Activated CD4-positive, alpha-beta T cell treated with anti-CD3 and anti-CD28 coated beads, Interleukin-2, amount 10 ng/mL, durations not matched to agents 24 days and 14 days (primary cell): ENCODE measurements at places on chromosomes 11 and 22. TPM values are rescaled to one million over a fixed set of nuclear protein-coding genes. Genes with fewer than 3 reads are reported as not detected.

- DNase-seq: no peak
- H3K27me3 ChIP-seq: no peaks in the 10 kb centered on the region
- H3K4me1 ChIP-seq: no peaks in the 10 kb centered on the region
- H3K36me3 ChIP-seq: no peaks in the 10 kb centered on the region
These were observed 1334.4 kb downstream of the LRRC4C start for GRCh38 chr11:40125054-40125453.

Gene OR5B21
- not detected in 2 replicates for total RNA-seq

- H3K4me1 ChIP-seq: peaks cover 45% of the 10 kb centered on the region
- peak; percentile 66 for DNase-seq
- H3K4me3 ChIP-seq: peak overlapping the region; percentile 93
- H3K27ac ChIP-seq: peak overlapping the region; percentile 98
These were observed 653 bp downstream of the PCSK7 start for GRCh38 chr11:117230999-117231841.

DNA sequence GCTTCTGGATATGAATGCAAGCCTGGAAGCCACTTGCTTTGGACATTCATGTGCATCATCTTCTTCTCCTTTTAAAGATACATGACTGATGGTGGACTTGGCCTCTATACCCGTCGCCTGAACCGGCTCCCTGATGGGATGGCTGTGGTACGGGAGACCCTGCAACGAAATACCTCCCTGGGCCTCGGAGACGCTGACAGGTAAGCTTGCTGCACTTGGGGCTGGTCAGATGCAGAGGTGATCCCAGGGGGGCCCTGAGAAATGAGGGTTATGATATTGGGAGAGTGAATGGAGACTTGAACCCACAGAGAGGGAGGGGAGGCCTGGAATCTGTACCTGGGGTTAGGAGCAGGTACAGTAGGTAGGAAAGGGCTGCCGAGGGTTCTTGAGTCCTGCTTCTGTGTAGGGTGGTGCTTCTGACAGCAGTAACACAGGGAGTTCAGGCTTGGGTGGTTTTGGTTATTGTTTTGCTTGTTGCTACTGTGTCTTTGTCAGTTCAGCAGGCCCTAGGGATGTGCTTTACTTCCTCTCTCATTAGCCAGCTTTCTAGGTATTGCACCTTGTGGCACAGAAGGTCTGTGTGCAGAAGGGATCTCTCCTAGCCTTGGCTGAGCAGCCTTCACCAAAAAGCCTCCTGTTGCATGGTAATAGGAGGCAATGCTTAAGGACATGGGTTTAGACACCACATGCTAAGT lies 176.1 kb downstream of the DBX1 start:
- no peaks in the 10 kb centered on the region for H3K36me3 ChIP-seq
- peaks cover 2% of the 10 kb centered on the region for H3K4me1 ChIP-seq
- DNase-seq: no peak
- peaks cover 6% of the 10 kb centered on the region for H3K27me3 ChIP-seq
- H3K4me3 ChIP-seq: no peak overlapping the region
- no peak overlapping the region for H3K27ac ChIP-seq

GRCh38 chr11:67397536-67397935 lies 4.1 kb downstream of the PPP1CA start:
- no peak for DNase-seq
- peaks cover 33% of the 10 kb centered on the region for H3K4me1 ChIP-seq
- no peak overlapping the region for H3K27ac ChIP-seq
- H3K27me3 ChIP-seq: no peaks in the 10 kb centered on the region
- no peak overlapping the region for H3K4me3 ChIP-seq

DNA sequence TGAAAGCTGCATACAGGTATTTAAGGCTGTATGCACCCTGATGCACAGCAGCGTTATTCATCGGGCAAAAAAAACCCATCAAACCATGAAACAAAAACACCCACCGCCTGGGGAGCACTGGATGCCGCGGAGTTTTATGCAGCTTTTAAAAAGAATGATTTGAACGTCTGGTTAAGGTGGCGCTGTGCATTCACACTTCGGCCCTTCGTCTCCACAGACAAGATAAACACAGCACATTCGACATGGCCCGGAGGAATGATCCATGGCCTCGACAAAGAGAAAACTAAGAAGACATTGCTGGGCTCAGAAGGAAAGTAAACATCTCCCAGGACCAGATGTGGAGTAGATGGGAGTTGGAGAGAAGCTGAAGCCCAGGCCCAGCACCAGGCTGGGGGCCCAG lies 40.8 kb upstream of the GAL start:
- no peak overlapping the region for H3K27ac ChIP-seq
- no peaks in the 10 kb centered on the region for H3K4me1 ChIP-seq
- no peak for DNase-seq
- H3K4me3 ChIP-seq: no peak overlapping the region
- peaks cover 2% of the 10 kb centered on the region for H3K36me3 ChIP-seq

Gene FLRT1
- total RNA-seq: not detected in 2 replicates

GRCh38 chr11:59426361-59427067 lies at the start of gene OR5A2:
Gene OR5A2, minus strand, starts transcription at chr11:59426413. Its CDS starts 3,460 bp downstream, at chr11:59422953.
- no peak within 1 kb of the TSS for H3K4me3 ChIP-seq
- no peaks in the 10 kb centered on the region for H3K36me3 ChIP-seq
- peak; percentile 9 for DNase-seq

DNA sequence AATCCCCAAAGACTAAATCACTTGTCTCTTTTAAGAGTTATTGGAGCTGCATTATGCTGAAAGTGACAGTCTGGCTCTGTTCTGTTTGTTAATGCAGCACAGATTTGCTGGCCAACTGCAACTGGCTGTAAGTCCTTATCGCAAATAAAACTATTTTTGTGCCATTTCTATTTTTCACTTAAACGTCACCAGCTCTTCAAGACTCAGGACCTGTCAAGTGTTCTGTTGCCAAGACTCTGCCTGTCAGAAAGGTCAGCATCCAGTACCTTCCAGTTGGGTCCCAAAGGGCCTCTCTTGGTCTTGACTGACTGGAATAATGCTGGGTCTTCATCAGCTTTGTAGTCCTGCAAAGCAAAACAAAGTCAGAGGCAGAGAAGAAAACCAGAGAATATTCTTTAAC lies 45.6 kb downstream of the PITPNB start:
- H3K27me3 ChIP-seq: no peaks in the 10 kb centered on the region
- H3K4me3 ChIP-seq: no peak overlapping the region
- peaks cover 34% of the 10 kb centered on the region for H3K36me3 ChIP-seq
- peaks cover 38% of the 10 kb centered on the region for H3K4me1 ChIP-seq
- DNase-seq: peak; percentile 47

Gene MMP10
- total RNA-seq: 0.14 TPM in 1 of 2 replicates, not detected in the other

Gene CLDN5
- total RNA-seq: 0.44 and 0.71 TPM in 2 replicates

Gene MOGAT2
- total RNA-seq: not detected in 2 replicates

DNA sequence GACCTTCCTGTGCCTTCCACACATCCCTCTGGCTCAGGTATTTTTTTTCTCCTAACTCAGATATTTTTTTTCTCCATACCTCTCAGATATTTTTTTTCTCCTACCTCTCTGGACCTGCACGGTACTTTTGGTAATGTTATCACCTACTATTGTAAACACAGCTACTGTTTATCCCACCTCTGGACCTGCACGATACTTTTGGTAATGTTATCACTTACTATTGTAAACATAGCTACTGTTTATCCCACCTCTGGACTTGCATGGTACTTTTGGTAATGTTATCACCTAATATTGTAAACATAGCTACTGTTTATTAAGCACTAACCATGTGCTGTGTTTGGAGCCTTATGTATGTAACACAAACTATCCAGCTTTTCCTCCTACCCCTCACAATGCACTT lies 12.1 kb upstream of the UPB1 start:
- DNase-seq: no peak
- no peak overlapping the region for H3K4me3 ChIP-seq
- peaks cover 14% of the 10 kb centered on the region for H3K4me1 ChIP-seq
- H3K27ac ChIP-seq: no peak overlapping the region
- H3K27me3 ChIP-seq: no peaks in the 10 kb centered on the region

- DNase-seq: no peak
These were observed 58.1 kb downstream of the OSBP2 start for GRCh38 chr22:30752771-30753170.

Gene TMPRSS4
- total RNA-seq: not detected in 2 replicates

DNA sequence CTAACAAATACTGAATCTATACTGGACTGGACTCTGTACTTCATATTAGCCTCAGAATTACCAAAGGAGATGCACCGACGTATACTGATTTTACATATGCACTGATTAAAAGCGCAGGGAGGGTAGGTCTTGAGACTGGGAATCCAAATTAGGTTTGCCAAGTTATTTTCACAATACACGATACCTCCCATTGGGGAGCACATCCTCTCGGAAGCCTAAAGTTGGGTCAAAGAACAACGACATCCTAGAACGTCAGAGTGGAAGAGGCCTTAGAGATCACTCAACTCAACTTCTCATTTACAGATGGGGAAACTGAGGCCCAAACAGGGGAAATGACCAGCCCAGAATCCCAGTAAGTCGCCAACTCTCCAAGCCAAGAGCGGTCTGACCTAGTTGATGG lies 626 bp downstream of the DNAL4 start:
- H3K27me3 ChIP-seq: peaks cover 7% of the 10 kb centered on the region
- DNase-seq: no peak
- H3K27ac ChIP-seq: peak overlapping the region; percentile 80
- H3K4me1 ChIP-seq: peaks cover 13% of the 10 kb centered on the region
- H3K4me3 ChIP-seq: peak overlapping the region; percentile 87
- no peaks in the 10 kb centered on the region for H3K36me3 ChIP-seq

Gene TENM4
- not detected in 2 replicates for total RNA-seq

Gene SCGB1A1
- total RNA-seq: not detected in 2 replicates

Gene PKNOX2
- total RNA-seq: not detected in 2 replicates

DNA sequence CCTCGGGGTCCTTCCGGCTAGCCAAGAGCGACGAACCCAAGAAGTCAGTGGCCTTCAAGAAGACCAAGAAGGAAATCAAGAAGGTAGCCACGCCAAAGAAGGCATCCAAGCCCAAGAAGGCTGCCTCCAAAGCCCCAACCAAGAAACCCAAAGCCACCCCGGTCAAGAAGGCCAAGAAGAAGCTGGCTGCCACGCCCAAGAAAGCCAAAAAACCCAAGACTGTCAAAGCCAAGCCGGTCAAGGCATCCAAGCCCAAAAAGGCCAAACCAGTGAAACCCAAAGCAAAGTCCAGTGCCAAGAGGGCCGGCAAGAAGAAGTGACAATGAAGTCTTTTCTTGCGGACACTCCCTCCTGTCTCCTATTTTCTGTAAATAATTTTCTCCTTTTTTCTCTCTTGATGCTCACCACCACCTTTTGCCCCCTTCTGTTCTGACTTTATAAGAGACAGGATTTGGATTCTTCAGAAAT lies 1.9 kb upstream of the GCAT start:
- no peak for DNase-seq
- peaks cover 39% of the 10 kb centered on the region for H3K4me1 ChIP-seq
- peaks cover 26% of the 10 kb centered on the region for H3K27me3 ChIP-seq
- peaks cover 5% of the 10 kb centered on the region for H3K36me3 ChIP-seq

GRCh38 chr11:107172996-107173395 lies 154.7 kb upstream of the GUCY1A2 start:
- H3K36me3 ChIP-seq: no peaks in the 10 kb centered on the region
- H3K27me3 ChIP-seq: no peaks in the 10 kb centered on the region
- no peak overlapping the region for H3K27ac ChIP-seq
- H3K4me3 ChIP-seq: no peak overlapping the region
- no peak for DNase-seq
- no peaks in the 10 kb centered on the region for H3K4me1 ChIP-seq

GRCh38 chr11:20512869-20513268 lies 86.5 kb upstream of the SLC6A5 start:
- peaks cover 6% of the 10 kb centered on the region for H3K36me3 ChIP-seq
- H3K4me1 ChIP-seq: no peaks in the 10 kb centered on the region
- no peaks in the 10 kb centered on the region for H3K27me3 ChIP-seq
- H3K27ac ChIP-seq: no peak overlapping the region
- no peak overlapping the region for H3K4me3 ChIP-seq
- DNase-seq: no peak

GRCh38 chr11:84215672-84216071 lies 929.5 kb upstream of the CCDC90B start:
- no peaks in the 10 kb centered on the region for H3K36me3 ChIP-seq
- H3K4me1 ChIP-seq: no peaks in the 10 kb centered on the region
- no peaks in the 10 kb centered on the region for H3K27me3 ChIP-seq

Gene POU2AF3
- total RNA-seq: 0.21 and 0.37 TPM in 2 replicates

- H3K27me3 ChIP-seq: no peaks in the 10 kb centered on the region
- no peak for DNase-seq
- peak overlapping the region; percentile 27 for H3K27ac ChIP-seq
- H3K4me1 ChIP-seq: peaks cover 44% of the 10 kb centered on the region
- peaks cover 2% of the 10 kb centered on the region for H3K36me3 ChIP-seq
These were observed 2.6 kb upstream of the LTBP3 start for GRCh38 chr11:65560555-65561418.

DNA sequence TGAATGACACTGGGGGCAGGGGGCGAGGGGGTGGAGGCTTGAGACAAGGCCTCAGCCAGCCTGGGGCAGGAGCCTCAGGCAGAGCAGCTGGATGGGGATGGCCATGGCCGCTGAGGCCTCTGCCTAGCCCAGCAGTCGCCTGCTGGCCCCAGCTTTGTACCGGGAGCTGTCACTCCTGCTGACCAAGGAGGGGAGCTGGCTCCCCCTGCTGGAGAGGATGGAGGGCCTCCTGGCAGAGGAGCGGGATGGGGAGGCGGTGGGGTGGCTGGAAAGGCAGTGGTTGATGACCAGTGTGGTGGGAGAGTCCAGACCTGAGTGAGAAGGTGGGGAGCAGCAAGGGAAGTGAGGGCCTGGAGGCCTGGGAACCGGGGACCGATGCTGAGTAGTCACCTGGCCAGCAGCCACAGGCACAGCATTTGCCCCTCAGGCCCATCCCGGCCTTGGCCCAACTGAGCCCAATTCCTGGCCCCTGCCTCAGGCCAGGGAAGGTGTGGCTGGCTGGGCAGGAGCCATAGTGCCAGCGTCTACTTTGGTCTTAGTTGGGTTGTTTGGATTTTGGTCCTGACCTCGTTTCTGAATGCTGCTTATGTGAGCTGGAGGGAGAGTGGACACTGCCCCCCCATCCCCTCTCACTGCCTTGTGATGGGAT lies 6.0 kb upstream of the SUSD2 start:
- H3K4me1 ChIP-seq: no peaks in the 10 kb centered on the region
- H3K27ac ChIP-seq: no peak overlapping the region
- no peaks in the 10 kb centered on the region for H3K27me3 ChIP-seq
- H3K36me3 ChIP-seq: peaks cover 18% of the 10 kb centered on the region
- DNase-seq: peak; percentile 89
- H3K4me3 ChIP-seq: no peak overlapping the region

Gene IL17REL
- 0.09 and 0.14 TPM in 2 replicates for total RNA-seq

GRCh38 chr11:64745521-64746328 lies 1.8 kb upstream of the RASGRP2 start:
- H3K4me3 ChIP-seq: peak overlapping the region; percentile 94
- DNase-seq: peak; percentile 95
- H3K27ac ChIP-seq: peak overlapping the region; percentile 95
- H3K4me1 ChIP-seq: peaks cover 35% of the 10 kb centered on the region
- H3K36me3 ChIP-seq: peaks cover 10% of the 10 kb centered on the region
- H3K27me3 ChIP-seq: no peaks in the 10 kb centered on the region

Gene UBASH3B
- total RNA-seq: 10.9 and 14.8 TPM in 2 replicates

GRCh38 chr11:58024601-58025091 lies 965 bp downstream of the OR9Q1 start:
- no peaks in the 10 kb centered on the region for H3K36me3 ChIP-seq
- no peak for DNase-seq
- no peak overlapping the region for H3K4me3 ChIP-seq
- H3K27ac ChIP-seq: no peak overlapping the region
- no peaks in the 10 kb centered on the region for H3K27me3 ChIP-seq
- no peaks in the 10 kb centered on the region for H3K4me1 ChIP-seq

GRCh38 chr11:31779374-31779791 lies 31.7 kb downstream of the PAX6 start:
- H3K27ac ChIP-seq: no peak overlapping the region
- no peak for DNase-seq
- no peaks in the 10 kb centered on the region for H3K27me3 ChIP-seq

Gene RFPL2
- total RNA-seq: not detected in 2 replicates

Gene OR4A16
- total RNA-seq: not detected in 2 replicates

- H3K27ac ChIP-seq: no peak overlapping the region
- H3K27me3 ChIP-seq: no peaks in the 10 kb centered on the region
- no peaks in the 10 kb centered on the region for H3K36me3 ChIP-seq
- H3K4me1 ChIP-seq: no peaks in the 10 kb centered on the region
- no peak overlapping the region for H3K4me3 ChIP-seq
These were observed 12.8 kb downstream of the PNPLA5 start for GRCh38 chr22:43878831-43879550.
